ENCODE measurements at places on chromosomes 5 and 9.

- DNase-seq = no peak
Observed at GRCh38 chr5:114648940-114649339, 287.1 kb downstream of the KCNN2 start.

GRCh38 chr5:107805824-107806223, 135.1 kb upstream of the EFNA5 start:
- DNase-seq = no peak

DNA sequence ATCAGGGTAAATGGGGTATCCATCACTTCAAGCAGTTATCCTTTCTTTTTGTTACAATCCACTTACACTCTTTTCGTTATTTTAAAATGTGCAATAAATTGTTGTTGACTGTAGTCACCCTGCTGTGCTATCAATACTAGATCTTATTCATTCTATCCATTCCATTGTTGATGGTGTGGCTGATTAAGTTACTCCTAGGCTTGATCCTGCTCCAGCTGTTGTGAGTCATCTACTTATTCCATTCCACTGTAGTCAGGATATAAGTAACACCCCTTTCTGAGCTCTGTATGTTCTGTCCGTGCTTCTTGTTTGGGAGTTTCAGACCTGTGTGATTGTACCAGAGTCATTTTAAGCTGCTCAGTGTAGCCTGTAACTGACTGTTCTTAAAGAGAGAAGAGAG, 122.5 kb upstream of the RUSC2 start:
- DNase-seq = no peak

DNA sequence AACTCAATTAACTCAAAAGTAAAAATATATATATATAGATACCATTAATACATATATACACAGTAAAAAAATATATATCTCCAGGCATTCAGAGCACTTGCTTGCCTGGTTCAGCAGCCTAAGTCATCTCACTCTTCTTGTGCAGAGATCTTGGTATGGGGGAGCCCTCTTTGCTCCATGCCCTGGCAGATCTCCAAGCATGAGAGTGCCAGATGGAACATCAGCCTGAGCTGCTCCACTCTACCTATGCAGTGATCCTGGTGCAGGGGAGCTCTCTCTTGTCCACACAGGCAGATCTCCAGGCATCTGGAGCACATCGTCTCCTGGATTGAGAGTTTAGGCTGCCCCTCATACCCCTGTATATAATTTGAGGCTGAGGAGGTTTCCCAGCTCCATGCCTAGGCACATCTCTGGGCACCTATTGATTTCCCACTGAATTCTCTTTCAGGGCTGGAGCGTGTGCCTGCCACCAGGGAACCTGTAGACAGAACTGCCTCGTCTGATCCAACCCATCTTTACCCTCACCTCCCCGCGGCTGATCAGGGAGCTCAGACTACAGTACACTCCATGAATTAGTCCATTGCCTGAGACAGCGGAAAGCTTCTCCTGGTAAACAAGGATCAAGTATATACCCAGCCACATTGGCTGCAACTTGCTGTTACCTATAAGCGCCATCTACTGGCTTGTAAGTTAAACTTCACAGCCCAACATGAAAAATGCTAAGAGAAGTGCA, 342.4 kb upstream of the GRIA1 start:
- no peak for DNase-seq

GRCh38 chr5:1026700-1027621, 18.4 kb downstream of the NKD2 start:
- DNase-seq = no peak

GRCh38 chr9:35114113-35114839, 1.4 kb downstream of the ATOSB start:
- DNase-seq = peak; percentile 92

- no peak for DNase-seq
Observed at GRCh38 chr9:120856700-120857099, 14.0 kb upstream of the PSMD5 start.

DNA sequence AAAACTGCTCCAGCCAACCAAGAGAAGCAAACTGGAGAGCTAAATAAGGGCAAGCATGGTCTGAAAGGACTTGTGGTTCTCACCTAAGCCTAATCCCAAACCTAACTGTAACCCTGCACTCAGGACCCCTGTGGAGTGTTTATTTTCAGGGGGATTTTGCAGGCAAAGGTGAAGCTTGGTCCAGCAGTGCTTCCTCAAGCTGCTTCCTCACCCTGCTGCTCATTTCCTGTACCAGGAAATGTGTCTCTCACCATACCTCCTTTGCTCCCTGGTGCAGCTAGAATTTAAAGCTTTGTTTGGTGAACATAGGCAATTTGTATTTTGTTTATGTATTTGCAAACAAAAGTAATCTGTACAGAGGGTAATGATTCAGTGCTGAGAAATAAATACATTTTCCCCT, 50.2 kb downstream of the CARTPT start:
- DNase-seq = no peak

DNA sequence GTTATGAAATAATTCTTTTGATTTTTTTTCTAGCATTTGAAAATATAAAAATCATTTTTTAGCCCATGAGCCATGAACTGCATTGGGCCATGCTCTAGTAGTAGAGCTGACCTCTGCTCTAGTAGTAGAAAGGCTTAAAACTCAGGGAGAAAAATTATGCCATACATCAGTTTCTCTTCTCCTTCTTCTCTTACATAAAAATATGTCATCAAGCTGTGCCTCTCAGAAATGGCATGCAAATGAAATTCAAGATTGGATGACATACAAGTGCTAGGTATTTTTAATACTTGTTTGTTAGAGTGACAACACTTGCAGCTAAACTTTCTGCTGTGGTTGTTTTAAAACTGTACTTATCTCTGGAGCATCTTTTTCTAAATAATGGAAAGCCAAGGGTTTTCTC, 42.1 kb upstream of the TMOD1 start:
- no peak for DNase-seq

DNA sequence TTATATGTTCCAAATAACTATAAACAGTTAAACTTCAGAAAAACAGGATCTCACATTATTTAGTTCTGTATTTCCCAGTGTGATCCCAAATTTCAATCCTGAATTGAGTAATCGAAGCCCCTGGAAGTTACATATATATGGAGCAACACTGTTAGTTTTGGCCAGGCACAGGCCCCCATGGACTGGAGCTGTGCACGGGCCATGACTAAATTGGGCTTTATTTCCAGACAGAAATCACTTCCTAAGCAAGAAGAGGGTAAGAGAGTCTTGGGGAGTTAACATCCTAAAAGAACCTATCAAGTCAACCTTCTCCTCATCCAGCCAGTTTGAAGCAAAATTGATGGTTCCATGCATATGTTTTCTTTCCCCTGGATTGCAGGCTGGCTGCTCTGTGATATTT, 393.0 kb downstream of the TMEM167A start:
- DNase-seq = no peak

- DNase-seq = no peak
Observed at GRCh38 chr5:131389096-131389868, 125.4 kb downstream of the CDC42SE2 start.

- no peak for DNase-seq
Observed at GRCh38 chr9:135588371-135588770, 26.8 kb downstream of the PAEP start.

- DNase-seq = no peak
Observed at GRCh38 chr5:77709993-77710685, 66.0 kb downstream of the TBCA start.

DNA sequence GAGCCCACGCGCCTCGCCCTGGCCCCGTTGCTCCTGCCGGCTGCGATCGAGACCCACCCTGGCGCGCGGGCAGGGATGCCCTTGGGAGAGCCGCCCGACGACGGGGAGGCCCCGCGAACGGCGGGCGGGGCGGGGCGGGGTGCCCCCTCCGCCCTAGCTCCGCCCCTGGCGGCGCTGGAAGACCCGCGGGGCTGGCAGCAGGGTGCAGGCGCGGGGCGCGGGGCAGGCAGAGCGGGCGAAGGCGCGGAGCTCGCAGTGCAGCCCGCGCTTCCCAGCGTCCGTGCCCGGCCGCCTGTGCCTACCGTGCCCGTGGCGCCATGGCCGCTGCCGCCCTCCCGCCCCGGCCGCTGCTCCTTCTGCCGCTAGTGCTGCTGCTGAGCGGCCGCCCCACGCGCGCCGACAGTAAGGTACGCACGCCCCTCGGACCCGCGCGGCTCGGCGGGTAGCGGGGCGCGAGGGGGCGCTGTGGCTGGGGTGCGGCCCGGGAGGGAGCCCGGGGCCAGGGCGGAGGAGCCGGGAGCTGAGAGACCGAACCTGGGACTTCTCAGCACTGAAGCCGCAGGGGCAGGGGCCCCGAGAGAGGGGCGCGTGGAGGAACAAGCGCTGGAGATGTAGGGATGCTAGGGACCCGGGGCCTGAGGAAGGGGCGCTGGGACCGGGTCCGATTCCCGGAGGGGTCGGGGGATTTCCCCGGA, at the start of gene OLFML2A:
Gene OLFML2A, plus strand, starts transcription at position 180 of the 695 bp plus-strand sequence. Its CDS starts 138 bp downstream, at position 318.
- no peak for DNase-seq

DNA sequence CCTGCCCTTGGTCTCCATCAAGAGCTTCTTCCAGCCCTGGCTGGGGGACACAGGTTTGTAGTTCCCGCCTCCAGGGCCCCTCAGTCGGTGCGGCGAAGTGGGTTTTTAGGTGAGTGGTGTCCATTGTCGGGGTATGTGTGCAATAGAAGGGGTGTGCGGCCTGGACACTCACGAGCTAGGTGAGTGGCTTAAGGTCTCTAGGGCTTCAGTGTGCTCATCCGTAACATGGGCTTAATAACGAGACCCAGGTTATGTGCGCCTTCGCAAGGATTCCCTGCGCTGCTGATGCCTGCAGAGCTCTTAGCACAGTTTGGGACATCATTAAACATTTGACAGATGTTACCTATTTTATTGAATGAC, 656 bp downstream of the CEP78 start:
- no peak for DNase-seq

- no peak for DNase-seq
Observed at GRCh38 chr9:126650404-126651341, 36.9 kb downstream of the LMX1B start.

DNA sequence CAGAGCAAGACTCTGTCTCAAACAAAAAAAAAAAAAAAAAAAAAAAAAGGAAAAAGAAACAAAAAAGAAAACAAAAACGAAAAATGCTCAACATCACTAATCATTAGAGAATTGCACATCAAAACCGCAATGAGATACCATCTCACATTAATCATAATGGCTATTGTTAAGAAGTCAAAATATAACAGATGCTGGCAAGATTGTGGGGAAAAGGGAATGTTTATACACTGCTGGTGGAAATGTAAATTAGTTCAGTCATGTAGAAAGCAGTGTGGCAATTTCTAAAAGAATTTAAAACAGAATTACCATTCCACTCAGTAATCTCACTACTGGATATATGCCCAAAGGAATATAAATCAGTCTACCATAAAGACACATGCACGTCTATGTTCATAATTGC, 50.4 kb upstream of the PRR16 start:
- DNase-seq = no peak

DNA sequence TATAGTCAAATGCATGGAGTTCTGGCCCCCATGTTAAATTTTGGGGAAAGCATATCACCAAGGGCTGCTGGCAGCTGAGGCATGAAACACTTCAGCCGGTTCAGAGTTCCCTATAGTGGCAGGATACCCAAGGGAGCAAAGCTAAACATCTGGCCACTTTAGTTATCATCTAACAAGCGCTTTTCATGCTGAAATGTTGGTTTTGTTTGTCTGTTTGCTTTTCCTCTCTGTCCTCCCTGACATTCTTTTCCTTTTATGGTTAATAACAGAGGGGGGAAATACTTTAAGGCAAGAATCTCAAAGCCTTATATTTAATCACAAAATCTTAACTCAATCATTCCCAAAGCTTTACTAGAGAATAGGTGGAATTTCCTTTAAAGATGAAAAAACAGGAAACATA, 11.9 kb downstream of the APBA1 start:
- no peak for DNase-seq

- DNase-seq = no peak
Observed at GRCh38 chr9:15738011-15738410, 185.2 kb downstream of the CCDC171 start.

DNA sequence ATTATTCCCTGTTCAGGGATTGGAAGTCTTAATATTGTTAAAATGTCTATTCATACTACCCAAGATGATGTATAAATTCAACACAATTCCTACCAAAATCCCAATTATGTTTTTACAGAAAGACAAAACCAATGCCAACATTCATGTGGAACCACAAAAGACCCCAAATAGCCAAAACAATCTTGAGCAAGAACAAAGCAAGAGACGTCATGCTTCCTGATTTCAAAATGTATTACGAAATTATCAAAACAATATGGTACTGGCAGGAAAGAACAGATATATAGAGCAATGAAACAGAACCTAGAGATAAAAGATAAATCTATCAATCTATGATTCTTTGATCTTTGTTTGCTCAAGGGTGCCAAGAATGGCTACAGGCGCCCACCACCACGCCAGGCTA, 237.9 kb downstream of the TAF11L14 start:
- no peak for DNase-seq

DNA sequence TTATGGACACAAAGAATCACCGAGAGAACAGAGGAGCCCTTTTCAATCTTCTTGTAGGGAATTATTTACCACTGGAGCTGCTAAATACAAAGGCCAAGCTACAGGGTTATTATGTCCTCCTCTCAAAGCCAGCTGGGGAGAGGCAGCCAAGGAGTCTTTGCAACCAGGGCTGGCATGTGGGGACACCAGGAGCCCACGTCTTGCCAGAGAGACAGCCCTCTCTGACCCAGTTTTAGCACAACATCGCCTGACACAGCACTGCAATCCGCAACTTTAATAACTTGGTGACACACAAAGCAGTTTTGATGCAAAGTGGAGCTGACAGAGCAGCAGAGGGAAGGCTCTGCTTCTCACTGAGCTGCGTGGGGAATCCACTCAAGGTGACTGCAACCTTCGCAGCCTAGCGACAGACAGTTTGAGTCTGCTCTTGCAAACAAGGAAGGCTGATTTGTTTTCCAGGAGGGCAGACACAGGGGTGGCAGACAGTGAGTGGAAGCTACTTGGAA, 33.6 kb downstream of the TLR4 start:
- no peak for DNase-seq

- DNase-seq = no peak
Observed at GRCh38 chr5:105970919-105971318, 1699.8 kb downstream of the EFNA5 start.

DNA sequence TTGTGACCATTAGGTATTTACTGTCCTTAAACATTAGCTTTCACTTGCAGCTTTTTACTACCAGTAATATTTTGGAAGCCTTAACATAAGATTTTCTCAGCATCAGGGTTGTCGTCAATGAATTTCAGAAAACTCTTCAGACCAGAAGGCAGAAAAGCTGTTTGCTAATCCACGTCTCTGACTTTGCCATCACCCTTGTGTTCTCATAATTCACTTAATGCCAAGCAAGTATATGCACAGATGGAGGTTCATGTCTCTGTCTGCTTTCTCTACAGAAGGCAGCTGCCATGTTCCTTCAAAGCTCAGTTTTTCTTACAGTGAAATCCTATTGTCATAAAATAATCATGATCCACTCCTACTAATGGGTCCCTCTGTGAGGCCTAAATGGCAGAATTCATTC, 37.7 kb upstream of the LRRC19 start:
- DNase-seq = no peak

GRCh38 chr5:109168151-109168550, 241.6 kb downstream of the PJA2 start:
- DNase-seq = no peak

Data from CD4-positive, alpha-beta T cell treated with Interleukin-15 for 1 hour (primary cell).